ENCODE measurements at places on chromosomes 12 and 14. TPM values are rescaled to one million over a fixed set of nuclear protein-coding genes. Genes with fewer than 3 reads are reported as not detected.

Gene CFL2
- 218 TPM for total RNA-seq

GRCh38 chr12:120416490-120417216 lies 21.3 kb upstream of the COX6A1 start:
- DNase-seq: no peak

Gene TUNAR
- total RNA-seq: not detected

Gene TEAD4
- 14.1 TPM for total RNA-seq

Gene PIWIL1
- not detected for total RNA-seq

GRCh38 chr12:67426067-67426466 lies 156.9 kb downstream of the CAND1 start:
- no peak for DNase-seq

- DNase-seq: no peak
Observed at GRCh38 chr12:9079883-9080675, 35.6 kb downstream of the A2M start.

Gene LAG3
- 1.2 TPM for total RNA-seq

- DNase-seq: no peak
Observed at GRCh38 chr14:44149597-44149996, 357.5 kb downstream of the FSCB start.

Data from posterior vena cava (tissue), 2 donors.